ENCODE measurements at places on chromosomes 6 and 20.

GRCh38 chr6:166951670-166952060 lies 4.7 kb downstream of the RNASET2 start:
- no peak for DNase-seq

DNA sequence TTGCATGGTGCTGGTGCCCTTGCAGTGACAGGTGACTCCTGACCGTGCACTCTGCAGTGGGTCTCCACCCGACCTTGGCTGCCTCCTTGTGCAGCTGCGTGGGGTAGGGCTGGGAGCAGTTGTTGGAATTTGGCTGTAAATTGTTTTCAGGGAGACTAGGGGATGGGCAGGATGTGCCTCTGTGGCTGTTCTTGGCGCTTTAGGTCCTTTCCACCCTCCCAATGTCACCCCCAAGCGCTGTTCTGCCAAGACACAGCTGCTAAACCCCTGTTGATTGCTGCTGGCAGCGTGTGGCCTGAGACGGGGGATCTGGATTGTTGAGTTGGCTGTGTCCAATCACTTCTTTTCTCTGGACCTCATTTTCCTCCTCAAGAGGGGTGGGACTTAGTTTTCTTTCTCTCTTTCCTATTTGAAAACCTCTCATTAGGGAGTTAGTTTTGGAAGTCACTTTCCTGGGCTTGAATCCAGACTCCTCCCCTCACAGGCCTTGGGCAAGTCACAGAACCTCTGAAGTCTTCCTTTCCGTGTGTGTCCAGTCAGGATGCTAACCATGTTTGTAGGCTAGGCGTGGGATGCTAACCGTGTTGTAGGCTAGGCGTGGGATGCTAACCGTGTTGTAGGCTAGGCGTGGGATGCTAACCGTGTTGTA lies 8.5 kb downstream of the IGF2R start:
- DNase-seq: no peak

DNA sequence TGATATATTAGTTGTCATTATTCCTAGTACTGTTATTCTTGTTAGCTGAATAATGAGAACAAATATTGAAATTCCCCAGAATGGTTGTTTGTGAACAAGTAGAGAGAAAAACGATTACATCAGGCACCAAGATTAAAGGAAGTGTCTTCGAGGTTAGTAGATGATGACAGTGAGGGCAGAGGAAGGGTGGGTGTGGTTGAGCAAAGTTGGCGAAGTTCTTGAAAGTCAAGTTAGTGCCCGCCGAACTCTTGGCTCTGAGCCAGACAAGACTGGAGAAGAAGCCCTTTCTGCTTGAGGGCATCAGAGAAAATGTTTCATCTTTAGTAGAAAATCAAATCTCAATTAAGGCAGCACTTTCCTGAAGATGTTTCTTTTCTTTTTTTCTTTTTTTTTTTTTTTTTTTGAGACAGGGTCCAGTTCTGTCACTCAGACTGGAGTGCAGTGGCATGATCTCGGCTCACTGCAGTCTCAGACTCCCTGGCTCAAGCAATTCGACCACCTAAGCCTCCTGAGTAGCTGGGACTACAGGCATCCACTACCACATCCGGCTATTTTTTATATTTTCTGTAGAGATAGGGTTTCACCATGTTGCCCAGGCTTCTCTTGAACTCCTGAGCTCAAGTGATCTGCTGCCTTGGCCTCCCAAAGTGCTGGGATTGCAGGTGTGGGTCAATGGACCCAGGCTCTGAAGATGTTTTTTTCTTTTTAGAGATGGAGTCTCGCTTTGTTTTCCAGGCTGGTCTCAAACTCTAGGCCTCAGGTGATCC lies 77.1 kb downstream of the SGK1 start:
- no peak for DNase-seq

- DNase-seq: no peak
Observed at GRCh38 chr6:45538641-45539547, 161.2 kb upstream of the SUPT3H start.
